ENCODE measurements at places on chromosomes 5 and 9.

DNA sequence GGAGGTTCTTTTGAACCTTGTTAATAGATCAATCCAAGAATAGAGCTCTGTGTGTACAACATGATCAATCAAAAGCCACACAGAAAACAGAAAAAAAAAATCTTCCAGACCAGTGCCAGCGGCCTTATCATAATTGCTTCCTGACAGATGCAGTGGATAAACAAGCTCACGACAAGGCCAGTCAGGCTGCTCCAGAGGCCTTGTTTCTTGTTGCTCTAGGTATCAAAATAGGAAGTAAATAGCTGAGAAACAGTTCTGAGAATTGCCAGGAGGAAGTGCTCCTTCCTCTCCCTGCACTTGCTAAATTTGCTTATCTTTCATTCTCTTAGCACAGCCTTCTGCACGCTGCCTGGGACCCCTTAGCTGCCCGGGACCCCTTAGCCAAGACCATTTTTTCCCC lies 199.0 kb upstream of the TARS1 start:
- DNase-seq: no peak

- no peak for DNase-seq
Measured at GRCh38 chr5:10946050-10946449, 185.0 kb upstream of the DAP start.

DNA sequence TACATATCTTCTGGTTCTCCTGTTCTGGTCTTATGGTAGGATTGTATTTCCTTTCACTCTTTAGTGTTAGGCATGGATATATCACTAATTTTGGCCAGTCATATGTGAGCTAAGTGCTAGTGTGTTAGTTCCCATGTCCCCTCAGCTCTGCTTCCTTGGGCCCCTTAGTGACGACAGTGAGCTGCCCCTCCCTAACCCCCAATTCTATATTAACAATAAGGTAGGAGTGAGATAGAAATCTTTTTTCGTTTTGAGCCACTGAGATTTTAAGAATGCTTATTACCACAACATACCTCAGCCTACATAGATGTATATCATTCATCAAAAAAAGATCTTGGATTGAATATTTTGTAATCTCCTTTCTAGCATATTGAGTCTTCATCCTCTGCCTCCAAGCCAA lies 100.5 kb downstream of the PARP8 start:
- no peak for DNase-seq

GRCh38 chr5:172051643-172052339 lies 45.4 kb upstream of the FBXW11 start:
- DNase-seq: no peak

DNA sequence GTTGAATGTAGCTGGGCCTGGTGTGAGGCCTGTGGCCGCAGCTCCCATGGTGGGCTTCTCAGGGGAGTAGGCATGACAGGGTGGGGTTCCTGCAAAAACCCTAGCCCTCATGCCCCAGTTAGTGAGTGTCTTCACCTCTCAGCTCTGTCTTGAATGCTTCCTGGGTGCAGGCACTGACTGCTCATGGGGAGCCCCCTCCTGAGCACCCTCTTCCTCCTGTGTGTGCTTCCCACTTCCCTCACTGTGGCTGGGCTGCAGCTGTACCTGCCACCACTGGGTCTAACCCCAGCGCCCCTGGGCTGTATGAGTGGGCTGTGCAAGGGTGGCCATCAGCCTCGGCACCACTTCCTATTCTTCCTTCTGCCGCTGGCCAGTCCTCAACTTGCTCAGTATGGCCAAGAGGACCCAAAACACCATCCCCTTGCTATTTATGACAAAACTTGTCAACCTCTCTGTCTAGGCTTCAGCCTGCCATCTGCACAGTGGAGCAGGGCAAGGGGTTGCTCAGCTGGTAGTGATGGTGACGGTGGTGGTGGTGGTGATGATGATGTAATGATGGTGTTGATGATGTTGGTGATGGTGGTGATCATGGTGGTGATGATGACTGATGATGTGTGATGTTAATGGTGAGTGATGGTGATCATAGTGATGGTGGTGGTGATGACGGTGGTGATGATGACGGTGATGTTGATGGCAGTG lies 67.5 kb downstream of the RXRA start:
- no peak for DNase-seq

DNA sequence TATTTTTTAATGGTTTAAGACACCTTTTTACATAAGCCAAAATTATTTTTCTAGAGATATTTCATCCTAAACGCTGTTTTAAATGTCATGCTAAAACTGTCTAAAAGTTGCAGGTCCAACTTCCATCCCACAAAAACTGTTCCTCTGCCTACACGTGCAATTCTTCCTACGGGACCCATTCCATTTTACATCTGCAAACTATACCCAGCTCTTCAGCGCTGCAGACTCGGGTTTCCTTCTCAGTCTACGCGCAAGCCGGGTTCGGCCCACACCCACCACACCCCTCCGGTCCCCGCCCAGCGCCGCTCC lies 8.7 kb downstream of the RANBP6 start:
- no peak for DNase-seq

DNA sequence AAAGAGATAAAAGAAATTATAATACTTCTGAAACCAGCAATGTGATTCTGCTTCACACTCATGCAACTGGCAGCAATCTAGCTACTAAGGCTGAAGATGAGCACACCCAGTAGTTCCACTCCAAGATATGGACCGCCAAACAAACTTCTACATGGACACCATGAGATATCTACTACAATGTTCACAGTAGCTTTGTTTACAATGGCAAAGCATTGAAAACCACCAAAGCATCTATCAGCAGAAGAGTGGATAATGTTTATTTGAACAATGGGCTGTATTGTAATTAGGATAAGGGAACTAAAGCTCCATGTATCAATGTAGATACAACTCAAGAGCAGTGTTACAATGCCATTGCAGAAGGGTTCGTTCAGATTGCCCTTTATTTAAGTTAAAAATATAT lies 91.2 kb upstream of the ERBIN start:
- no peak for DNase-seq

GRCh38 chr5:4703931-4704458 lies 436.1 kb upstream of the ADAMTS16 start:
- no peak for DNase-seq

All from stimulated activated CD4-positive, alpha-beta T cell treated with anti-CD3 and anti-CD28 coated beads, Interleukin-4, amount 100 ng/mL, for 24 hours (primary cell).